ENCODE measurements at places on chromosomes 16 and 17.

DNA sequence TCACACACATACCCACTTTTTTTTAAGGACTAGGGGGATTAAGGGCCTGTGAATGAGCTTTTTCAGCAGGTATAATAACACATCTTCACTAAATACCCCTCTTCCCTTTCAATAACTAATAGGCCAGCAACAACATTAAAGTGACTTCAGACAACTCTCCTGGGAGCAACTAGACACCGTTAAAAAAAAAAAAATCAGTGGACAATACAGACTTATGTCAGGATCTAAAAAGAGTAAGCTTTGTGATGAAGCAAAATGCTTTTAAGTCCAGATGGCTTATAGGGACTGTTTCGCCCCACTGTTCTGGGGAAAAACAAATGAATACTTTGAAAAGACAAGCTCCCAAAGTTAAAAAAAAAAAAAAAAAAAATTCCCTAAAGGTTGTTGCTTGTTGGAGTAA, 29.0 kb downstream of the SPAG9 start:
- H3K4me1 ChIP-seq, result peaks cover 5% of the 10 kb centered on the region
- DNase-seq, result no peak
- H3K27me3 ChIP-seq, result no peaks in the 10 kb centered on the region
- no peak overlapping the region for H3K27ac ChIP-seq

- no peak overlapping the region for H3K4me3 ChIP-seq
- H3K4me1 ChIP-seq, result peaks cover 9% of the 10 kb centered on the region
- H3K36me3 ChIP-seq, result no peaks in the 10 kb centered on the region
- no peak for DNase-seq
- H3K27ac ChIP-seq, result no peak overlapping the region
Measured at GRCh38 chr16:3694051-3694450, 23.3 kb downstream of the TRAP1 start.

DNA sequence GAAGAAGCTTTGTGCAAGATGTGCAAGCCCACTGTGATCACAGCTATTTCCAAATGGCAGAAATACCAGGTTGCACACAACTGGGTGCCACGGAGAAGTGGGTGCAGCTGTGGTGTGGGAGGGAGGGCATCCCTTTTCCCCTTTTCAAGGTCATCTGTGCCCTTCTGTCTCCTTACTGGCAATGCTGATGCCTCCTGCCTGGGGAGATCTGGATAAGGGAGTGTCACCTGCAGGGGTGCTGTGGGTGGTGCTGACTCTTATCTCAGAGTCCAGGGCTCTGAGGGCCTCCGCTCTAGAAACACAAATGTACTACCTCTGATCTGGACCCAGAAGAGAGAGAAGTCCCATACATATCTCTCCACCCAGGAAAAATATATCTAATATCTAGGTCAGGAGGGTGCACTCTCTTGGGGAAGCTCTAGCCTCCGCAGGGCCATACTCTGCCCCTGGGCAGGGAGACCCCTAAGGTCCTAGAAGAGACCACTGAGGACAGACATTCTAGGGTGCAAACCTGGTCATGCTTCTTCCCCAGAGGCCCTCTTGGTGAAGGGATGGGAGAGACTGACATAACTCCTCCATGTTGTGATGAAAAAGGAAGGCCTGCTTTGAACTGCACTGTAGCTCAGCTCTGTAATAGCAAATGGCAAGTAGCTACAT, 18.5 kb downstream of the NPRL3 start:
- H3K27ac ChIP-seq, result no peak overlapping the region
- H3K27me3 ChIP-seq, result no peaks in the 10 kb centered on the region
- H3K4me3 ChIP-seq, result no peak overlapping the region
- DNase-seq, result no peak
- H3K4me1 ChIP-seq, result no peaks in the 10 kb centered on the region

DNA sequence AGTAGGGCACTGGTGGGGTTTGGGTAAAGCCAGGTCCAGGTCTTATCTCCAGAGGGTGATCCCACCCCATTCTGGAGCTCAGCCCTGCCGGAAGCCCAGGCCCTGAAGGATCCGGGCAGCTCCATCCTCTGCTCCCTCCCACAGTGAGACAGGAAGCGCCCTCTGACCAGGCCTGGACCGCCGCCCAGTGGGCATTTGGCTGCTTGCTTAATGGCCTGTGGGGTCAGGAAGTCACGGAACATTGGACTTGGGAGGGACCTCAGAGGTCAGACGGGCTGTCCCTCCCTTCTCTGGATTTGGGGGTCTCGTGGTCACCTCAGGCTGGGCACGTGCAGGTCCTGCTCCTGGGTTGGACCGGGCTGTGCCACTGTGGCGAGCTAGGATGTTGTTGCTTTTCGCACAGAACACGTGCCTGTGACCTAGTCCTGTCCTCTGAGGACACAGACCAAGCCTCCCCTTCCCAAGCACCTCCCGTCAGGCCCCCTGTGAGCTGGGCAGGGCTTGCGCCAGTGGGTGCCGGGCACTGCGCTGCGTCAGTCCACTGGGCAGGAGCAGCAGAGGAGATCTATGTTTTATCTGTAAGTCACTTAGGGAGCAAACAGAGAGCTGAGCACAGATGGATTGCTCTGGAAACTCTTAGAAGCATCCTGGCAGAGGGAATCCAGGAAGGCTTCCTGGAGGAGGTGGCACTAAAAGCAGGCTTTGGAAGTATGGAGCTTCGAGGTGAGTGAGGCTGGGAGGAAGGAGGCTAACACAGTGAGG, 49.4 kb upstream of the GSE1 start:
- no peak overlapping the region for H3K4me3 ChIP-seq
- peaks cover 14% of the 10 kb centered on the region for H3K4me1 ChIP-seq
- H3K27ac ChIP-seq, result no peak overlapping the region
- no peaks in the 10 kb centered on the region for H3K36me3 ChIP-seq
- no peak for DNase-seq

- H3K4me1 ChIP-seq, result no peaks in the 10 kb centered on the region
- H3K4me3 ChIP-seq, result no peak overlapping the region
- H3K27me3 ChIP-seq, result no peaks in the 10 kb centered on the region
- peaks cover 2% of the 10 kb centered on the region for H3K36me3 ChIP-seq
Measured at GRCh38 chr17:30401097-30401496, 22.4 kb downstream of the CPD start.

DNA sequence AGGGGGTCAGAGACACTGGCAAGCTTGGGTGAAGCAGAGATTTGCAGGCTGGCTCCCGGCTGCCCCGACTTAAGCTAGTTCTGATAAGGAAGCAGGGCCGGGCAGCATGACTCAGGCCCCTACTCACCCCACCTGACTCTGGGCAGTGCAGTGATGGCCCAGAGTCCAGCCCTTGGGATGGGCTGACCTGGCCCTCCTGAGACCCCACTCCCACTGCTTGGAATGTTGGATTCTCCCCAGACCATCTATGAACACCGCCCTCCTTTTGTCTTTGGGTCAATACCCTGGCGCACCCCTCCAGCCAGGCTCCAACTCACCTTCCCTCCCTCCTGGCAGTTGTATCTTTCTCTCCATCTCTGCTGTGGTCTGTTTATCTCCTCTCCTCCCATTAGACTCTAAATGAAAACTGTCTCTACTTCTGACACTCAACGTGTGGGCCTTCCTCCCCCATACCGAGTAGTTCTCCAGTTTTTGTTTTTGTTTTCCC, 21.0 kb downstream of the LGALS3BP start:
- DNase-seq, result no peak
- H3K27ac ChIP-seq, result no peak overlapping the region
- no peaks in the 10 kb centered on the region for H3K27me3 ChIP-seq

- peak; percentile 50 for DNase-seq
- H3K27me3 ChIP-seq, result no peaks in the 10 kb centered on the region
- no peaks in the 10 kb centered on the region for H3K36me3 ChIP-seq
- peaks cover 54% of the 10 kb centered on the region for H3K4me1 ChIP-seq
Measured at GRCh38 chr17:16987066-16987829, 15.3 kb upstream of the TNFRSF13B start.

GRCh38 chr17:3935140-3935542, 18.9 kb upstream of the P2RX1 start:
- no peaks in the 10 kb centered on the region for H3K4me1 ChIP-seq
- peaks cover 26% of the 10 kb centered on the region for H3K36me3 ChIP-seq
- H3K27me3 ChIP-seq, result no peaks in the 10 kb centered on the region
- H3K4me3 ChIP-seq, result no peak overlapping the region
- no peak overlapping the region for H3K27ac ChIP-seq

GRCh38 chr16:8941718-8942344, 21.9 kb downstream of the USP7 start:
- no peak for DNase-seq
- peak overlapping the region; percentile 36 for H3K27ac ChIP-seq
- H3K27me3 ChIP-seq, result no peaks in the 10 kb centered on the region
- H3K4me1 ChIP-seq, result peaks cover 93% of the 10 kb centered on the region
- no peak overlapping the region for H3K4me3 ChIP-seq

DNA sequence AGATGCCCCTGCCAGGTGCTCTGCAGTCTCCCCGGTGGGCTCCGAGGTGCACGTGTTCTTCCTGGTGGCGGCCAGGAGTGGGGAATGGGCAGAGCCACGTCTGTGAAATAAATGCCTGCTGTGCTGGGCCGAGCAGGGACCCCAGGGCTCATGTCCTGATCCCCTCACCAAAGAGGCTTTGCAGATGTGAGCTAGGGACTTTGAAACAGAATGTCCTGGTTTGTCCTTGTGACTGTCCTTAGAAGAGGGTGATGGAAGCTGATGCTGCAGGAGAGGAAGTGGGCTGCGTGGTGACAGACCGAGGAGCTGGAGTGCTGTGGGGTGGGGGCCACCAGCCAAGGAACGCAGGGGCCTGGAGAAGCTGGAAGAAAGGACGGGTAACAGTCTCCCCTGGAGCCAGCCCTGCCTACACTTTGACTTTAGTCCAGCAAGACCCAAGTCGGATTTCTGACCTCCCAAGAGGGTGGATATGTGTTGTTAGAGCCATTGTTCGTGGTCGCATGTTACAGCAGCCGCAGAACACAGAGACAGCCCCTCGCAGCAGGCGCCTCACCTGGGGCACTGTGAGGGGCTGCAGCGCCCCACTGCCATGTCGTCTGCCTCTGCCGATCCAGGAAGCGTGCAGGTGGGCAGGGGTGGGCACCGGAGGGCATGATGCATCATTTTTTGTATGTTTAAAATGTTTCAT, 217.9 kb upstream of the CIBAR2 start:
- no peak overlapping the region for H3K4me3 ChIP-seq

- no peaks in the 10 kb centered on the region for H3K27me3 ChIP-seq
- H3K4me1 ChIP-seq, result no peaks in the 10 kb centered on the region
- no peak for DNase-seq
- H3K4me3 ChIP-seq, result no peak overlapping the region
- no peaks in the 10 kb centered on the region for H3K36me3 ChIP-seq
Measured at GRCh38 chr16:79393127-79393526, 207.4 kb downstream of the MAF start.

GRCh38 chr16:12674071-12674470, 129.6 kb downstream of the CPPED1 start:
- H3K27me3 ChIP-seq, result no peaks in the 10 kb centered on the region
- DNase-seq, result no peak
- peaks cover 5% of the 10 kb centered on the region for H3K4me1 ChIP-seq
- no peak overlapping the region for H3K4me3 ChIP-seq

- DNase-seq, result no peak
- H3K4me3 ChIP-seq, result no peak overlapping the region
- H3K27me3 ChIP-seq, result no peaks in the 10 kb centered on the region
- no peaks in the 10 kb centered on the region for H3K36me3 ChIP-seq
- H3K27ac ChIP-seq, result no peak overlapping the region
Measured at GRCh38 chr16:76956841-76957240, 234.1 kb upstream of the MON1B start.

GRCh38 chr16:84247844-84248243, 8.0 kb upstream of the KCNG4 start:
- no peaks in the 10 kb centered on the region for H3K4me1 ChIP-seq
- H3K27me3 ChIP-seq, result peaks cover 3% of the 10 kb centered on the region
- no peaks in the 10 kb centered on the region for H3K36me3 ChIP-seq
- no peak overlapping the region for H3K27ac ChIP-seq
